ENCODE measurements at places on chromosomes 4 and X.

GRCh38 chr4:91123742-91124141 lies 996.5 kb downstream of the CCSER1 start:
- no peak for DNase-seq

DNA sequence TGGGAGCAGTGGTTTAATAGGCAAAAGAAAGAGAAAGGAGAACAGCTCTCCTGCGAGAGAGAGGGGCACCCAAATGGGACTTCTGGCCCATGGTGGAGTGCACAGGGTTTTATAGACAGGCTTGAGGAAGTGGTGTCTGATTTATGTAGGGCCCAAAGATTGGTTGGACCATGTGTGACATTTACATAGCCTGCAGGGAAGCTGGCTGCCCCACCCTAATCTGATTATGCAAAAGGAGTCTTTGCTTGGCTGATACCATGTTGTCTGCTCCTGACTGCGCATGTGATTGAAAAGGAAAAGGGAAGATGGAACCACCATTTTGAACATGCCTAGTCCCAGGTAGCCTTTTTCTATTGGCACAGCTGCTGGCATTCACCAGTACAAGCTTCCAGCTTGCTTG lies 100.0 kb upstream of the DIPK2B start:
- no peak for DNase-seq

GRCh38 chr4:1493540-1494287 lies 87.5 kb upstream of the NKX1-1 start:
- no peak for DNase-seq

DNA sequence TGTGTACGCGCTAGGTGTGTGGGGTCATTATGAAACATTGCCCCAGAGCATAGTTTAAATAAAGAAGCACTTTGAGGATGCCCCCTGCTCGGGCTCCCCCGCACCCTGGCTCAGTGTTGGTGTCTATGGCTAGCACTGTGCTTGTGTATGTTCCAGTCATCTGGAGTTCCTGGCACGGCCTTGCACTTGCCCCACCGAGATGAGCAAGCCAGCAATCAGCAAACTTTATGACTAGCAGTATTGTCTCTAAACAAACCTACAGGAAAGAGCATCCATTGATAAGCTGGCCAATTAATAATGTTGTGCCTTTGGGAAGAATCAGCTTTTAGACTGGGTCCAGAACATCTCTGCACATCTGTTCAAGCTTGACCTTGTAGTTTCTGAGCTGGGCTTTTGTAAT lies 707 bp upstream of the SHROOM4 start:
- no peak for DNase-seq

- peak; percentile 15 for DNase-seq
Measured at GRCh38 chr4:45453258-45453853, 670.5 kb downstream of the GABRG1 start.

DNA sequence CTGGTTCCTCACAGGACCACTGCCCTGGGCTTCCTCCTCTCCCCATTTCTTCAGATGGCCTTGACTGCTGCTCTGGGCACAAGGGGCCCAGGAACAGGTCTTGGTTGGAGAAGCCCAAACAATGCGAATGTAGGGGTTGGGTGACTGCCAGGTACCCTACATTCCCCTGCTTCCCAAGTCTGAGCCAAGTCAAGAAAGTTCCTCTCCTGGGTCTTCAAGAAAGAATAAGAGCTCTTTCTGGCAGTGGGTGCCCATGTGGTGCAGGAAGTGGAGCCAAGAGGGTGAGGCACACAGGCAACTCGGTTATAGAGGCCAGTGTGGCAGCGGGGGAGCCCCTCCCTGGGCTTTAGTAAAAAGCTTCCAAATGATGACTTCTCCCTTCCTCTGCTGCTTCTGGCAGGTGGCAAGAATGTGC lies 2.7 kb downstream of the SLC34A2 start:
- DNase-seq, result no peak

- DNase-seq, result no peak
Measured at GRCh38 chr4:8543623-8544022, 36.6 kb upstream of the GPR78 start.

DNA sequence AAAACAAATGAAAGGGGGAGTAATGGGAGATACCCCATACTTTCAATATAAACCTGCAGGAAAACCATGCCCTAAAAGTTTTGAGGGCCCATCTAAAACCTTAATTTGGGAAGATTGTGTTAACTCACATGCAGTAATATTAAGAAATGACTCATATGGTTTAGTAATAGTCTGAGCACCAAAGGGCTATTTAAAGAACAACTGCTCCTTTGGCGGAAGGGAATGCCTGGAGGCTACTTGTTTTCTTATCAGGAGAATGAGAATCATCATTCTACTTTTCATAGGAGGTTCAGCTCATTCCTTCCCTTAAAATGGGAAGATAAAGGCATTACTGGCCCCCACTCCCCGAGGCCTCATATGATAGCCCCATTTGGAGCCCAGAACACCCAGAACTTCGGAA lies 47.6 kb downstream of the SPIN3 start:
- no peak for DNase-seq

- DNase-seq, result no peak
Measured at GRCh38 chr4:169372791-169373190, 102.0 kb upstream of the SH3RF1 start.

GRCh38 chr4:100962698-100963097 lies 384.6 kb downstream of the PPP3CA start:
- no peak for DNase-seq

DNA sequence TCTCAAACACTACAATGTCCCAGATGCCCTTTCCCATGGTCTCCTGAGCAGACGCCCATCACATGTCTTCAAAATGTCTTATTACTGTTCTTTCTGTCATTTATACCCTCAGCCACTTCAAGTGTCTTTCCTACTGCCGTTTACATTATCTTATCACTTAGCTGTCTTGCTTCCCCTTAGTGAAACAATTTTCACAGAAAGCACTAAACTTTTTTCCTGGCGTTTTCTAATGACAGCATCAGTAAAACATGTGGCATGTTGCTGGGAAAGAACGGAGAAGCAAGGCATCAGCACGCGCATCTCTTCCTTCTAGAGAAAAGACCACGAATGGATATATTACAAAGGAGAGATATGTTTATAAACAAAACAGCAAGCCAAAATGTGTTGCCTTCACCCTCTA lies 189.7 kb upstream of the SLIT2 start:
- no peak for DNase-seq

GRCh38 chr4:39178706-39179105 lies 3.6 kb upstream of the WDR19 start:
- DNase-seq, result no peak

GRCh38 chr4:90457817-90458216 lies 330.6 kb downstream of the CCSER1 start:
- no peak for DNase-seq

GRCh38 chrX:40646489-40647306 lies 663 bp downstream of the CXorf38 start:
- no peak for DNase-seq

DNA sequence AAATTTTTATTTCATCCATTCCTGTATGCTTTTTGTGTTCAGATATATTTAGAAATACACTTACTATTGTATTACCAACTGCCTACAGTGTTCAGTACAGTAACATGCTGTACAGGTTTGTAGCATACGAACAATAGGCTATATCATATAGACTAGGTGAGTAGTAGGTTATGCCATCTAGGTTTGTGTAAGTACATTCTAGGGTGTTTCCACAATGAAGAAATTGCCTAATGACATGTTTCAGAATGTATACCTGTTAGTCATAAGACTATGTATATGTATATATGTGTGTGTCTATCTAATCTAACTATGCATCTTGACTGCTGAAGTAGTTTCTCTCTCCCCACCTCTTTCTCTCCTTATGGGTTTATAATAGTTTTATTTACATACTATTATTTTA lies 51.5 kb upstream of the BTC start:
- DNase-seq, result no peak

DNA sequence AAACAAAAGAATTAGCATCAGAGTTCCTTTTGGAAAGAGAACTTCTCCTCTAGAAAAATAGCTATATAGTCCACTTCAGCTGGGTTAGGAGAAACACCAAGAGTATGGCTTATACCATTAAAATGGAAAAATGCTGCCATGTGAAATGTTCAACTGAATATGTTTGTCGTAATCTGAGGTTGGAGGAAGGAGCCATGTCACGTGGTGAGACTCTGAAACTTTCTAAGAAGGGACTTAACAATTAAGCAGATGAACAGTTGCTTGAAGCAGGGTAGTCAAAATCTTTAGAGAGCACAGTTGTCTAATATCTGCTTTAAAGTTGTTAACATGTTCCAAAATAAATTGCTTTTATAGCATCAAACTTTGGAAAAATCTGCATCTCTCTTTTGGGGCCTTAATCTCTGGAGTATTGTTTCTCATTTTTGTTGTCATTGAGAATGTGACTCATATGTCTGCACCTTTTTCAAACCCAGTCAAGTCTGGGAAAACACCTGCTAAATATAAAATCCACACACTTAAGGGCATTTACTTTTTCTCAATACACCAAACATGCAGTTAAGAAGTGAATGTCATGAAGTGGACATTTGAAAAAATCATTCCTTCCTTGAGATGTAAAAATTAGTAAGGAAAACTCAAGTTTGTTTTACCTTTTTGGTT lies 168.8 kb upstream of the PDE5A start:
- no peak for DNase-seq

DNA sequence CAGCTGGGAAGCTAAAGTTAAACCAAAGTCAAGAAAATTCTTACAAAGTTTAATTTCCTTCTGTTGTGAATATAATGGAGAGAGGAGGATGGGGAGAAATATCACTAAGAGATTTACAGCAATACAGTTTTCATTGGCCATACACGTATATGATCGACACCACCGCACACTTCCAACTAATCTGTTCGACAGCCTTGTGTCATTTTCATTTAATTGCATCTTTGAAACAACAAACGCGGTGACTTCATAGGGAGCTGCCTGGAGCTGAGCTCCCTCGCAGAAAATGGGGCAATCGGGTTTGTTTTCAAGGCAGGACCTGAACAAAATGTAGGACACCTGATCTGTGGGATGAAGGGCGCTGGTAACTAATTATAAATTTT lies 1.3 kb downstream of the PTPN13 start:
- DNase-seq, result peak; percentile 30

- no peak for DNase-seq
Measured at GRCh38 chr4:168736860-168737805, 240.3 kb downstream of the PALLD start.

DNA sequence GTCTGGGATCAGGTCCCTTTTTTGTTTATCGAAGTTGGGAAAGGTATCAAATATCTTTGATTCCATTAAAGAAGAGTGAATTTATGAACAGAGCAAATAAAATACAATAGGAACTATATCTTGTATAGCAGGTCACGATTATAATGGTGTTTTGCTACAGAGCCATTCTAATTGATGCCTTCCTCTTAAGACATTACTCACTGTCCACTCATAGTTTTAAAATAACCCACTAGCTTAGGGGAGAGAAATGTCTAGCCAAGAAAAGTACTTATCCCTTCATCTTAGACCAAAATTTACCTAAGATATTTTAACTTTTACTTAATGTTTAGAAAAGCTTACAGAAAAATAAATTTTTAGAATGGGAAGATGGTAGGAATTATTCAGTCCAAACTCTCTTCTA lies 112.0 kb upstream of the PABPC4L start:
- no peak for DNase-seq

DNA sequence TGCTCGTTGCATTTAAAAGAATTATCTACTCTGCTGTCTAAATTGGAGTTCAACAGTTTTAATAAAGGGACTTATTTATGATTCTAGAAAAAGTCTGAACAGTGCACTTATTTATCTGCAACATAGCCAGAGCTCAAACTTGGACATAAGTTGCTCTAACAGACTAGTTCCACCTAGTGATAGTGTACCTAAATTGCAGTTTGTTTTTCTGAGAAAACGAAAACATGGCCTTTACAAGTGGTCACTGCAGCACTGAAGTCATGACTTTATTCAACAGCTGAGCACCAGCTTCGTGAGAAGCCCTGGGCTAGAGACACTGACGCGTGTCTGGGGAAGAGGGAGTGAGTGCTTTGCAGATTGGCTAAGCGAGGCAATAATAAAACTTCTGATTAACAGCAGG lies 77.3 kb upstream of the IGSF1 start:
- no peak for DNase-seq

GRCh38 chr4:80142394-80143306 lies 54.7 kb upstream of the PRDM8 start:
- DNase-seq, result no peak

GRCh38 chrX:10557166-10557565 lies 63.2 kb downstream of the MID1 start:
- no peak for DNase-seq

GRCh38 chr4:3732076-3733028 lies 33.8 kb upstream of the ADRA2C start:
- DNase-seq, result no peak

- no peak for DNase-seq
Measured at GRCh38 chr4:123748806-123749205, 352.2 kb downstream of the SPRY1 start.

DNA sequence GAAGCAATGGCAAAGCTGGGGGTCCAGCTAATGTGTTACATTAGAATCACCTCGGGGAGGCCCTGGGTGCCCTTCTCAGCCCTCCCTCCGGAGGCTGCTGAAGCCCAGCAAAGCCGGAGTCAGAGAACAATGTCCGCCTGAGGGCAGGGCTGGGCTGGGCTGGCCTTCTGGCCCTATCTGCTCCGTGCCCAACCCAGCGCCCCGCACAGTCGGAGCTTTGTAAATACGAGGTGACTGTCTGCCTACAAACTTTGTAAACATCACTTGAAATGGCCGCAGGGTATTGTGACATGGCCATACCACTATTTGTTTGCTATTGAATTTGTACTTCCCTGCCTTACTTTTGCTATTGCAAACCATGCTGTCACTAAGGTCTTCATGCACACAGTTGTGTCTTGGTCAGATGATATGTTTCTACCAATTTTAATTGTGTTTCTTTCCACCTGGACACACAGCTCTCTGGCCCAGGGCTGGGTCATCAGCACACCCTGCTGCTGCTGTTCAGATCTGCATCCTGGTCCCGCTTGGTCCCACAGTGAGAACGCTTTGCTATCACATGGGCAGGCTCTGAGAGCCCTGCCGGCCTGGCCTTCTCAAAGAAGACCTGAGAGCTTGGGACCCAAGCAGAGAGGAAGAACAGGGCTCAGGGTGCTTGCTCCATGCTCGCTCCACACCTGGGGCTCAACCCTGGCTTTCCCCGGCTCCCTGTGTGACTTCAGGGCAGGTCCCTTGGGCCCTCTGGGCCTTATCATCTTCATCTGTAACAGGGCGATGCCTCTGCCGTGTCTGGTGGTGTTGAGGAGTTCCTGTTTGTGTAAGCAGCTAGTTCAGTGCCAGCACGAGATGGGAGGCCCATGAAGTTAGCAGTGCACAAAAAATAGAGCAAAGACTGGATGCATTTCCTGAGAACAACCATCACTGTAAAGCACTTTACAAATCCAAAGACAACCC lies 2.3 kb downstream of the S100P start:
- DNase-seq, result no peak

- no peak for DNase-seq
Measured at GRCh38 chr4:7206385-7206784, 14.0 kb downstream of the SORCS2 start.

GRCh38 chr4:70177090-70177489 lies 18.4 kb upstream of the ODAM start:
- DNase-seq, result no peak
